ENCODE measurements at places on chromosomes 5 and 9.
A peak's percentile ranks its signal among the peaks of the same experiment; 100 is the strongest.

DNA sequence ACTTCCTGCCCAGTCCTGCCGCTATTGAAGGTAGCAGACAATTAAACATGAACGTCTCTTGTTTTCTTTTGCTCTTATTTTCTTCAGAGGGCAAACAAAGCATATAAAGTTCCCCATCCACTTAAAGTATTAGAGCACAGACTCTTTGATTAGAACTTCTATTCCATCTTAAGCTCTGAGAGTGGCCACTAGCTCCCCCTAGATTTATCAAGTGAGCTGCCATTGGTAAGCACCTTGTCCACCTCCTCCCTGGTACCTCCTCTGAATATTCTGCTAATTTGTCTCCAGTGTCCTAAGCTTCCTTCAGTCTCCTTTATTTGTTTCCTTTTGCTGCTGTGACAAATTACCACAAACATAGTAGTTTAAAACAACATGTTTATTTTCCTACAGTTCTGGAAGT is 264.3 kb upstream of the KCNN2 start:
- DNase-seq, result no peak

DNA sequence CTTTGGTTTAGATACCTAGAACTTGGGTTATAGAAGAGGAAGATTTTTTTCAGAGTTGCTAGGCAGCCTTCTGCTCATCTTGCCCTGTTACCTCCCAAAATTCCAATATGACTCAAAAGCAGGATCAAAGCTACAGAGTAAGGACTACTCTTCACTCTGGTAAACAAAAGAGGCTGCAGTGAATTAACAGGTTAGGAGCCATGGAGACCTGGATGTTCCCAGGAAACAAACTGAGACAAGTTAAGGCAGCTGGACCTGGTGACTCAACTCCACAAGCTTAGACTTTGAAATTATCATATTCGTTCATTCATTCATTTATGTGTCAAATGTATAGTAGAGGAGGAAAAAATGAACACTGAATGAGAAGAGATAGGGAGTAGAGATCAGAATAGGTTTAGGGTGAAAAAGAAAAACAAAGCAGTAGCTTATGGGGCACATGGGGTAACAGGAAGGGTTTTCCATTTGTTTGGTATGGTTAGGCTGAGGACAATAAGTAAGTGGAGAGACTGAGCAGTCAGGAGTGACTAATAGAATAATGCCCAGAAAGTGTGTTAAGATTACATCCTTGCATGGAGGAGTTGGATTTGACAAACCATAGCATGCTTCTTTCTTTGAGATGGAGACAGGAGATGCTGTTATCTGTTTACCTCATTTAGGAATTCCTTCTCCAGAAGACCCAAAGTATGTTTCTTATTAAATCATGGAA is 464.0 kb upstream of the ZNF608 start:
- no peak for DNase-seq

DNA sequence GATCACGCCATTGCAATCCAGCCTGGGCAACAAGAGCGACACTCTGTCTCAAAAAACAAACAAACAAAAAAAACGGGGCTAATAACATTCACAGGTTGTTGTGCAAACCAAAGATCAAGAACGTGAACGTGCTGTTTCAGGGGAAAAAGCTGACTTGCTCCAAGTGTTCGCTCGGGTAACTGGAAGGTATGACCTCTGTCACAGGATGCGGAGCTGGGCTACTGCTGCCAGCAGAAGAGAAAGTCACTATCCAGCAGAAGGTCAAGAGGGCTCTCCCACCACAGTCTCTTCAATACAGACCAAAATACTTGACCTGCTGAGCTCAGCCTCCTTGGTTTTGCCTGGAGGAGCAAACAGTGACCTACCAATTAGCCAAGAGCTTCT is 59.7 kb downstream of the ABCA1 start:
- no peak for DNase-seq

DNA sequence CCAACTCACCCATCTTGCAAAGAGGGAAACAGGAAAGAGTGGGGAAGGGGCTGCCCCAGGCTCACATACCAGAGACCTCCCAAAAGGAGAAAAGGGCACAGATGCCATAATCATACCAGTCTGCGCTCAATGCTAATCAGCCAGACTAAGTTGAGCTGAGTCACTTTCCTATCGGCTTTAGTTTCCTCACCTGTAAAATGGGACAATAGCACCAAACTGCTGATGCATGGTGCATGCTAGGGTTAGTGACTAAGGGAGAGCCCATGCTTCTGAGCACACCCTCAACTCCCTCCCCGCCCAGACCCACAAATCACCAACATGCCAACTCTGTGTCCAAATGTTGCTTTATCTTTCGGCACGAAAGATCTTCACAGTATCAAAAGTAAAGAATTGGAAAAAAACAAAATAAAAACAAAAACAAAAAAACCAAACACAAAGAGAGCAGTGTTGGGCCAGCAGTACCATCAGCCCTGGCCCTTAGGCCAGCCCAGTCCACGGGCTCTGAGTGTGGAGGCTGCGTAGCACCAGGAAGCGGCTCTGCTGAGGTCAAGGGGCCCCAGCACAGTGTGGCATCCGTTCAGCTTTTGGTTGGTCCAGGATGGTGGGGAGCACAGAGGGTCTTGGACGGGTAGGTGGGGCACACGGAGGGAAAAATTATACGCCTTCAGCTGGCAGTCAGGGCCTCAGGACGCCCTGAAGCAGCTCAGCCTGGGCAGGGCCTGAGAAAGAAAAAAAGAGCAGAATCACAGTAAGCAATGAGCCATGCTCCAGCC is 2.9 kb upstream of the DDX41 start:
- no peak for DNase-seq

DNA sequence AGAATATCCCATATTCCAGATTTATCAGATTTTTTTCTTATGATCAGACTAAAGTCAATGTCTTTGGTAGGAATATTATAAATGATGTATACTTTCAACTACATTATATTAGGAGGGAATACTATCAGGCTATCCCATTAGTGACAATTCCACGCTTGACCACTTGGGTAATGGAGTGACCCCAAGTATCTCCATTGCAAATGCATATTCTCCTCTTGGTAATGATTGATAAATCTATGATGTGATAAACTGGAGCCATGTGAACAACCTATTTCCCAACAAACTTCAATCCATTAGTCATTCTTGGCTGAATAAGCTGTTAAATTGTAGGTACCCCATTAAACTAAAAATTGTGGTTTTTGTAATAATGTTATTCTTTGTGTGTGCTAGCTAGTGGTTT is 12.2 kb upstream of the MPDZ start:
- DNase-seq, result no peak

- no peak for DNase-seq
Observed at GRCh38 chr5:61919920-61920319, 386.1 kb upstream of the KIF2A start.

GRCh38 chr9:129834489-129835127 is 467 bp downstream of the C9orf78 start:
- DNase-seq, result no peak

DNA sequence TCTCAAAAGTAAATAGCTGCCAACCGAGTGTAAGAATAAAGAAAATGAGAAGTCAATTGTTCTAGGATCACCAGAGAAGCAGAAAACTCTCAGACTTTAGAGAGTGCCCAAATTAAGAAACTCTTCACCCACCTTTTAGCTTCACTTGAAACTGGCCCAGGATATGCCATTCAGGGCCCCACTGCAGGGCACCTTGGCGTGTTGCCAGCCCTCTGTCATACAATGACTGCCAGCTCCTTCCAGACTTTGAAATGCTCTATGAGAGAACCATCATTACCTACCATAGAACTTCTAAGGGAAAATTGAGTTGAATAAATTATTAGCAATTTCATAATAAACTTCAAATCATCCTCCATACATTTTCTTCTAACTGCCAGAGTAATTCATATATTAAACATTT is 240.5 kb downstream of the CETN3 start:
- no peak for DNase-seq

- DNase-seq, result no peak
Observed at GRCh38 chr9:92607088-92607487, 62.8 kb downstream of the IPPK start.

GRCh38 chr5:55911784-55912653 is 60.9 kb downstream of the IL31RA start:
- DNase-seq, result no peak

DNA sequence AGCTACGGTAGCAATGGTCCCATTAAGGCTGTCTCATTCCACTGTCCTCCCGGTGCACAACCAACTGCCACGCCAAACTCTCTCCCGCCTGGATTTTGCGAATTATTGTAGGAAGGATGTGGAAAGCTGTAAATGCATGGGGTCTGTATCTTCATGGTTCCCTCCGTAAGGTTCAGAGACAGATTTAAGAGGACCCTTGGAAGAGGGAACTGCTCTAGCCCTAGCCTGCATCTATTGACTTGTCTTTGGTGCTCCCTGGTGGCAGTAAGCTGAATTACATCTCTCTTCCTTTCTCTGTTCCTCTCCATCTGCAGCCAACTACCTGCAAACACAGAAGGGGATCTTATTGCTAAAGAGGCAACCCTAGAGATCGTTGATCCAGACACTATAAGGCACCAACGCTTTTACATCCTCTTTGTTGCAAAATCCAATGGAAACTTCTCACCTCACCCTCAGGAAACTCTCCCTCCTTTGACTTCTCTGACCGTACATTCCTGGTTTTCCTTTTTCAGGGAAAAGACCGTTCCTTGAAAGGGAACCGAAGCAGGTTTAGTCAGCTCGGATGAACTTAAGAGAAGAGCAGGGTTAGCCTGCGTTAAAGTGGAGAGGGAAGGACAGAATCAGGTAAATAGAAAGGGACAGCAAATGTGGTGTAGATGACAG is 11.9 kb downstream of the CAPSL start:
- DNase-seq, result peak; percentile 26

- DNase-seq, result no peak
Observed at GRCh38 chr9:127912882-127913281, 4.0 kb downstream of the ST6GALNAC4 start.

- DNase-seq, result no peak
Observed at GRCh38 chr5:94191604-94192003, 426.8 kb downstream of the KIAA0825 start.

- no peak for DNase-seq
Observed at GRCh38 chr9:13556656-13557055, 277.2 kb upstream of the MPDZ start.

DNA sequence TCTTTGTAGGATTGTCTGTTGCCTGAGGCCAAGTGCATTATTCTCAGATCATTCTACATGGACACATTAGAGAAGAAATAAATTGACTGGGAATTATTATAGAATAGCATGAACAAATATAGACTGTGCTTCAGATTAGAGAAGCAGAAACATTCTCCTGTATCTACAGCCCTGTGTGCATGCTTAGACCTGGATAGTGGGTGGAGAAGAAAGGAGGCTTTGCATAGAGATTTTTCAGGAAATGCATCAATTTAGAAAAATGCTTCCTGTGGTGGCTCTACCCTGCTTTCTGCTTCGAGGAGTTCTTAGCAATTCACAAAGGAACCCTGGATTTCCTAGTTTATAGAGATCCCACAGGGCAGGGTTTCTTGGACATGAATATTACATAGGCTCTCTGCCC is 66.7 kb downstream of the IRX1 start:
- no peak for DNase-seq

GRCh38 chr5:127697894-127698600 is 5.1 kb upstream of the CCDC192 start:
- DNase-seq, result no peak

DNA sequence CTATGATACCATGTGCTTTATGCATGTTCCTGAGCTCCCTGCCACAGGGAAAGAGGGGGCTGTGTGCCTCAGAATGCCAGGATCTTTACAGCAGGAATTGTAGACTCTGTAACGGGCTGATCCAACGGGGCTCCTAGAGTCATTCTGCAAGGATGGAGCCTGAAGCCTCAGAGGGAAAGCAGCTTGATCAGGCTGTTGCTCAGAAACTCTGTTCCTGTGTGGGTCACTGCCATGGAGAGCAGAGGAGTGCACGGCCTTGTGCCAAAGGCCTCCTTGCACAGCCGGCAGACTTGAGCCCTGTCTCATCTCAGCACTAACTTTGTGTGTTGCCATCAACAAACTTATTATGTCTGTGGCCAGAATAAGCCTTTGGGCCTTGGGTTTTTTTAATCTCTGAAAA is 51.8 kb downstream of the AMBP start:
- no peak for DNase-seq

GRCh38 chr5:11324521-11325289 is 563.7 kb upstream of the DAP start:
- DNase-seq, result no peak

GRCh38 chr5:179115845-179116524 is 55.8 kb downstream of the ZNF354C start:
- no peak for DNase-seq

DNA sequence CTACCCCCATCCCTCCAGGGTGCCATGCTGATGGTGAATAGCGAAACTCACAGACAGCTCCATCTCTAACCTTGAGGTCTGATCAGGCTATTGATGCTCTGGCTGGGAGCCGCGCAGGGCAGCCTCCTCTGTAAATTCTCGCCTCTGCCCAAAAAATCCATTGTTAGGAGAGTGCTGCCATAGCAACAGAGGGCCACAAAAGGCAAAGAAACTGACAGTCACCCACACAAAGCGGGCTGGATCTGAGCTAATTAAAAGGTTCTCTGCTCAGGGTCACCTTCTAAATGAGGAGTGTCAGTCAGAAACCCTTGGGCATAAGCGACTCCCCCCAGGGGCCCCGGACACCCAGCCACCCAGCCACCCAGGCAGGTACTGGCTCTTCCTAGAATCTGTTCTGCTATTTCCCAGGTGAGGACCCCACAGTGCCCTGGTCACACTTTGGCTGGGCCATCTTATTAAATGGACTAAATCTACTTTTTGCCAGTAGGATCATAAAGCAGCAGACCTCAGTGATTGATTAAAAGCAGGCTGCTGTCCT is 126.7 kb downstream of the MED10 start:
- no peak for DNase-seq

DNA sequence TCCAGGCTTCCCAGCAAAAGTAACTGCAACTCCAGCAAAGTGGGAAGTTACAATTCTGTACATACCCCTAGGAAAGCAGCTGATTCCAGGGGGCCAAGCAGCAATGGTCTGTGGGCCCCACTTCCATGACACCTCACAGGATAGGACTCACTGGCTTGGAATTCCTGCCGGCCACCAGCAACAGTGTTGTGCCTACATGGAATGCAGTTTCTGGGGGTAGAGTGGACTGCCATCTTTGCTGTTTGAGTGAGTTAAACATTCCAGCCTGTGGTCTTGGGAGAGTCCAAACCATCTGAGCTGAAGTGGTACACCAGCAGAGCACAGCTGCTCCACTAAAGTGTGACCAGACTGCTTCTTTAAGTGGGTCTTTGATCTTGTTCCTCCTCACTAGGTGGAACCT is 13.4 kb upstream of the FBN2 start:
- DNase-seq, result no peak

GRCh38 chr5:74643111-74643562 is 2.6 kb upstream of the ENC1 start:
- DNase-seq, result no peak

Data from effector CD8-positive, alpha-beta T cell (primary cell).